ENCODE measurements at places on chromosomes 7 and 10.

DNA sequence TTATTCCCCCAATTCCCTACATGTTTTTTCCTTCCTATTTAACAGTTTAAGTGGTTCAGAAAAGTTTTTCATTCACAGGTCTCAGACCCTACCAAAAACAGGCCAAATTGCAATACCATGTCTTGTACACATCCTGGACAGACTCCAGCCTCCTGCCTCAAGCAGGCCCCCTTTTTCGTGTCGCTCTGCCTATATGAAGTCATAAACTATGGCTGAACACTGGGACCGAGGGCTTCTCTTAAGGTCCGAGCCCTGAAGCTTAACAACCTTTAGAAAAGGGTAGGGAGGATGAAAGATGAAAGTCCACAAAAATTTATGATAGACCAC, 1.4 kb downstream of the FBXW4 start:
- no peaks in the 10 kb centered on the region for H3K4me1 ChIP-seq
- peak overlapping the region; percentile 96 for H3K27ac ChIP-seq
- no peaks in the 10 kb centered on the region for H3K36me3 ChIP-seq
- H3K27me3 ChIP-seq = no peaks in the 10 kb centered on the region
- peak overlapping the region; percentile 74 for H3K4me3 ChIP-seq

- no peak for DNase-seq
- no peaks in the 10 kb centered on the region for H3K4me1 ChIP-seq
- no peaks in the 10 kb centered on the region for H3K27me3 ChIP-seq
- peaks cover 20% of the 10 kb centered on the region for H3K36me3 ChIP-seq
- no peak overlapping the region for H3K27ac ChIP-seq
Measured at GRCh38 chr10:73478636-73479035, 17.2 kb downstream of the PPP3CB start.

DNA sequence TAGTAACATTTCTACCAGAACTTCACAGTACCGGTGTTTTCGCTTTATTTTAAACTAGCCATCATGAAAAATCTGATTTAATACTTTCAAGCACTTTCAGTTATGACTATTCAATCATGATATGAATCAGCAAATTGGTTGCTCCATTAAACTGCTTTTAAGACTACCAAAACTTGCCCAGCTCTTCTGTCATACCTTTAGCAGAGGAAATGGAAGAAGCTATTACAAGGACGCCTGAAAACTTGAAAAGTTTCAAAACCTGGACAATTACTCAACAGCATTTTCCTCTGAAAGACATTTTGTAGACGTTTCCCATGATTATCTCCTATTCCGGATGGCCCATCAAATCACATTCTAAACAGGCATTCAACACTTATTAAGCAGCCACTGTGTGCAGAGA, 2.0 kb downstream of the JAZF1 start:
- H3K27ac ChIP-seq = peak overlapping the region; percentile 8
- no peaks in the 10 kb centered on the region for H3K4me1 ChIP-seq
- peak overlapping the region; percentile 52 for H3K4me3 ChIP-seq
- H3K27me3 ChIP-seq = no peaks in the 10 kb centered on the region
- DNase-seq = no peak

- no peaks in the 10 kb centered on the region for H3K27me3 ChIP-seq
- no peak overlapping the region for H3K4me3 ChIP-seq
- H3K4me1 ChIP-seq = no peaks in the 10 kb centered on the region
- H3K36me3 ChIP-seq = no peaks in the 10 kb centered on the region
- no peak overlapping the region for H3K27ac ChIP-seq
Measured at GRCh38 chr10:19421674-19422073, 373.1 kb downstream of the MALRD1 start.

DNA sequence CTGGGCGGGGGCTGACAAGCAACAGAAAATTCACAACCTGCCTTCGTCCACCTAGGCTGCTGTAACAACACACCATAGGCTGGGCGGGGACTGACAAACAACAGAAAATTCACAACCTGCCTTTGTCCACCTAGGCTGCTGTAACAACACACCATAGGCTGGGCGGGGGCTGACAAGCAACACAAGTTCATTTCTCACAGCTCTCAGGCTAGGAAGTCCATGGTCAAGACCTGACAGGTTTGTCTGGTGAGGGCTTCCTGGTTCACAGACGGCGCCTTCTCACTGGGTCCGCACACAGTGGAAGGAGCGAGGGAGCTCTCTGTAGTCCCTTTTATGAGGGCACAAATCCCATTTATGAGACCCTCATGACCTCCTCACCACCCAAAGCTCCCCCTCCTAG, 52.2 kb downstream of the DIP2C start:
- H3K4me1 ChIP-seq = no peaks in the 10 kb centered on the region
- DNase-seq = no peak
- no peaks in the 10 kb centered on the region for H3K27me3 ChIP-seq
- no peaks in the 10 kb centered on the region for H3K36me3 ChIP-seq
- H3K27ac ChIP-seq = no peak overlapping the region

- H3K36me3 ChIP-seq = no peaks in the 10 kb centered on the region
- DNase-seq = peak; percentile 83
- no peaks in the 10 kb centered on the region for H3K27me3 ChIP-seq
- peak overlapping the region; percentile 88 for H3K4me3 ChIP-seq
- peaks cover 3% of the 10 kb centered on the region for H3K4me1 ChIP-seq
Measured at GRCh38 chr10:30433306-30433729, 666 bp upstream of the MAP3K8 start.

DNA sequence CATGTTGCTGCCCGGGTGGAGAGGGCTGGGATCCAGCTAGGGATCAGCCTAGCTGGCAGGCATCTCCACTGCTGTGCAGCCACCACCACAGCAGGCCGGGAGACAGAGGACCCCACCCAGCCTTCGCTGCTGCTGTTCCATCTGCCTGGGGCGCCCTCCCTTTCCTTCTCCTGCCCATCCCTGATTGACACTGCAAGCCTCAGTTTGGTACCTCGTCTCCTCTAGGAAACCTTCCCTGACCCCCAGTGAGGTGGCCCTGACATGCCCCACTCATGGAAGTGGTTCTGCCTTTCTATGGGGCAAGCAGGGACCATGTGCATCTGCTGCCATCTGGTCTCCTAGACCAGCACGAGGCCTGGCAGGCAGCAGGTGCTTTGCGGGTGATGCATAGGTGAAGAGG, 30.4 kb upstream of the DPYSL4 start:
- no peaks in the 10 kb centered on the region for H3K4me1 ChIP-seq
- H3K27me3 ChIP-seq = no peaks in the 10 kb centered on the region
- H3K27ac ChIP-seq = no peak overlapping the region
- H3K36me3 ChIP-seq = no peaks in the 10 kb centered on the region
- DNase-seq = no peak
- no peak overlapping the region for H3K4me3 ChIP-seq

Measured in colonic mucosa (tissue), 4 donors.